ENCODE measurements at places on chromosomes 4 and X. TPM values are rescaled to one million over a fixed set of nuclear protein-coding genes. Genes with fewer than 3 reads are reported as not detected.
A peak's percentile ranks its signal among the peaks of the same experiment; 100 is the strongest.

DNA sequence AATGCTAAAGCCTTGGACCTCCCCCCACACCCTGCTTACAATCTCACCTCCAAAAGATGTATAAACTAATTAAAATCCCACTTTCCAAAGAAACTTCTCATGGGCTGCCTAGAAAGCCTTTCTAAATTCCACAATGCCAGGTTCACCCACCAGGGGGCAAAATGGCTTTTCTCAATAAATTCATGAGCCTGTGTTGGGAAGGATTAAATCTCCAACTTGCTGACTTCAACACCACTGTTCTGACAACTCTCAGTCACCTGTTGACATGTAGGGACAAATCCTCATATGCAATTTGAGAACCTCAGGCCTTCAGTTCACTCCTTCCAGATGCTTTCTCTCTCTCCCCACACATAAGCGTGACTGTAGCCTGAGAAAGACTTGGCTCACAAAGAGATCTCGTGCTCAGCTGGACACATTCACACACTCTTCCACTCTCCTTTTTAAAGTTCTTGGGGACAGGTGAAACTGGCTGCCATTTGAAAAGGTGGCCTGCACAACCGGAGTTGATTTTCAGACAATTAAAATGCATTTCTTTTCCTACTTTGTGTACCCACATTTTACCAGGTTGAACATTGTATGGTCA is 88.6 kb upstream of the PRPS2 start:
- DNase-seq = no peak

The LIMCH1 gene
- 38.7 TPM for total RNA-seq

DNA sequence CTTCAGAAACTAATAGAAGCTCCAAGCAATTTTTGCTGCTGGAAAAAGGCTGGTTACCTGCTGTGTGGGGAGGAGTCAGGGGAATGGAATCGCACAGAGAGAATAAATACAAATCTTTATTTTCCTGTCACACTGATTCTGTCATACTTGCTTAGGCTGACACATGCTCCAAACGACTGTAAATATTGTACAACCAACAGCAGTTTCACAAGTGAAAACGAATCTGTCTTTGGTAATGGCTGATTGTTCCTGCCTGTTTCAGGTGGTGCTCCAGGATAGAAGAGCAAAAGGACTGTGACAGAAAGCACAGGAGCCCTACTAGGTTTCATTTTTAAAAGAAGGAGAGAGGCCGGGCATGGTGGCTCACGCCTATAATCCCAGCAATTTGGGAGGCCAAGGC is 125.5 kb upstream of the DCLK2 start:
- no peak for DNase-seq

The MAGEB16 gene
- not detected for total RNA-seq

The GAGE12F gene
- total RNA-seq = not detected

DNA sequence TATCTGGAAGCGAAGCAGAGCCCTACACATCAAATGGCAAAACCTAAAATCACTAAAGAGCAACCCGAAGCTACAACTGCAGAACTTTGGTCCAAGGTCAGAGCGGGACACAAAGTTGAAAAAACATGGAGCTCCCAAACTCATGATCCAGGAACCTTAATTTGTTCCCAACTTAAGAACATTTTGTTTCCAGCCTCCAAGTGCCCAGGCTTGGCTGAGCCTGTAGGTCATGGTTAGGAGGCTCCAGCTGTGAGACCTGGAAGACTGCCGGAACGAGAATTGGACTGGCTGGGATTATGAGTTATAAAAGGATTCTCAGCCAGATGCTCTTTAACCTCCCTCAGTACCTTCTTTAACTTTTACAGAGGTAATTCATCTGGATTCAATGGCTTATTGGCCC is 349.1 kb upstream of the DDX53 start:
- DNase-seq = no peak

- no peak for DNase-seq
These were observed 55.3 kb downstream of the KLHL4 start for GRCh38 chrX:87572901-87573300.

- DNase-seq = no peak
These were observed 823.2 kb upstream of the LCORL start for GRCh38 chr4:18844726-18845125.

- DNase-seq = peak; percentile 56
These were observed 61.7 kb downstream of the EVC start for GRCh38 chr4:5772528-5773270.
